HTR-8/SVneo (cell line): ENCODE measurements at places on chromosomes 4 and X.

DNA sequence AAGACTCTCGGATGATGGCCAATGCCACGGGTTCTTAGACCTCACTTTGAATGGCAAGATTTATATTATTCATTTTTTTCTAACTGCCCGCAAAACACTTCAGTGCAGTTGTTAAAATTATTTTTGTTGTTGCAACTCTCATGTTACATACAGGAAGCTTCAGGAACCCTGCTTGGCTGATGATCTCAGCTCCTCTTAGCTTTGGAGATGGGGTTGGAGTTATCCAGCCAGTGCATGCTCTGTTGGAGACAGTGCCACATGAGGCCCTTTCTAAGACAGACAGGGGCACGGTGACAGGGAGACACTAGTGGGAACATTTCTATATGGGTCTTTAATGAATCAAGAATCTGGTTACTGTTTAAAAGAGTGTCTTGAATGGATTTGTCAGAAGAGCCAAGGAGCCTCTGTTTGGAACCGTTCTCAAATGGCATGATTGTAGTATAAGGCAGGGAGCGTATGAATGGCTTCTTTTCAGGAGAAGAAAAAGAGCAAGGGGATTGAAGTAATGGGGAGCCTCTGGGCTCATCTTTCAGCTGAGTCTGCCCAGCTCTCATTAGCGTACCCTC, 61.9 kb upstream of the ENPP6 start:
- no peak for DNase-seq

- DNase-seq, result no peak
Observed at GRCh38 chrX:40060356-40060845, 37.4 kb downstream of the BCOR start.

GRCh38 chr4:23959396-23960148, 69.7 kb upstream of the PPARGC1A start:
- no peak for DNase-seq

DNA sequence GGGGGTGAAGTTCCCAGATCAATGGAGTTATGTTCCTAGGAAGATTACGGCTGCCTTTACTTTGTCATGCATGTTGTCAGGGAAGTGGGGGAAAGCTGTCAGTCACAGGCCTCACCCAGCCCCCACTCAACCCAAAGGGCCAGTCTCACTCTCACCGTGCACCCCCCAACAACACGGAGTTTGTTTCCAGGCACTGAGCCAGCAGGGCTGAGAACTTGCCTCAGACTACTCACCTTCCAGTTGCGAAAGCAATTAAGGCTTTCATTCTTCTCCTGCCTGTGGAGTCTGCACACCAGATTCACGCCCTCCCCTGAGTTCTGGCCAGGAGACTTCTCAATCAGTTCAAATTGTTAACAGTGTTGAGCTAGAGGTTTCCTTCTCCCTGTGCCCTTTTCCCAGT, 114.3 kb downstream of the SH3BGRL start:
- DNase-seq, result no peak

DNA sequence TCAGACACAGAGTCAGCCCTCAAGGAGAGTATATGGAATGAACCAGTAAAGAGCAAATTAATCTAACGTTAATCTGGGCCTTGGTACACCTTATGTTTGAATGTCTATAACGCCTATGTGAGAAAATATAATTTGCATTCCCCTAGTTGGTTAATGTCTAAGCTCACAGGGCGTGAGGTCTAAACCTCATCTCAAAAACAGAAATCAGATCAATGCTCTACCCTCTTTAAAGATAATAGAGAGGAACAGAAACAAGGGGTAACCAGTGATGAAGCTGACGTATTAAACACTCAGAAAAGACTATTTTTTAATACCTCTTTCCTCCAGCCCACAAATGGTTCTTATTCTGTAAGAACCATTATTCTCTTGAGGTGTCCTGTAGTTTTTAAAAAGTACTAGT, 369.2 kb upstream of the NOCT start:
- no peak for DNase-seq

GRCh38 chr4:163544407-163545038, 50.0 kb downstream of the TMA16 start:
- DNase-seq, result peak; percentile 57

- no peak for DNase-seq
Observed at GRCh38 chrX:128929271-128930057, 593.8 kb downstream of the SMARCA1 start.
